Thyroid gland (tissue), 4 donors: ENCODE measurements at places on chromosomes 1 and 21. TPM values are rescaled to one million over a fixed set of nuclear protein-coding genes. Genes with fewer than 3 reads are reported as not detected.

ELAVL4 gene
- total RNA-seq: not detected

KCNT2 gene
- 18.5 TPM for total RNA-seq

FCAMR gene
- not detected for total RNA-seq

SH3BP5L gene
- total RNA-seq: 30.3 TPM

CHIT1 gene
- total RNA-seq: 1.2 TPM

IFFO2 gene
- 11.3 TPM for total RNA-seq

SLC2A5 gene
- total RNA-seq: 0.81 TPM

DNAI4 gene
- total RNA-seq: 26.0 TPM

RNF115 gene
- 33.9 TPM for total RNA-seq

EBNA1BP2 gene
- 64.4 TPM for total RNA-seq

ACKR1 gene
- total RNA-seq: 33.3 TPM

MAP3K7CL gene
- 4.1 TPM for total RNA-seq

RRP1 gene
- total RNA-seq: 11.0 TPM

ASCL5 gene
- total RNA-seq: not detected

PGLYRP4 gene
- not detected for total RNA-seq

TDRD10 gene
- total RNA-seq: 8.9 TPM

EFNA1 gene
- 56.1 TPM for total RNA-seq

GBP5 gene
- total RNA-seq: 1.0 TPM

PTPRC gene
- total RNA-seq: 19.2 TPM

CRYBG2 gene
- total RNA-seq: not detected

AQP10 gene
- total RNA-seq: not detected

TIE1 gene
- 30.6 TPM for total RNA-seq

DENND1B gene
- total RNA-seq: 25.1 TPM

GCSAML gene
- total RNA-seq: not detected

NBPF4 gene
- total RNA-seq: not detected

NUAK2 gene
- total RNA-seq: 16.8 TPM

EXTL1 gene
- total RNA-seq: 0.13 TPM

GBP7 gene
- total RNA-seq: not detected

STYXL2 gene
- not detected for total RNA-seq

FCGR2B gene
- 4.1 TPM for total RNA-seq

DDOST gene
- total RNA-seq: 214 TPM

CYP4B1 gene
- 58.3 TPM for total RNA-seq

KIF2C gene
- 1.2 TPM for total RNA-seq

TNFRSF8 gene
- not detected for total RNA-seq

SH3BGR gene
- 8.0 TPM for total RNA-seq

ACTL8 gene
- not detected for total RNA-seq

MROH7 gene
- total RNA-seq: 22.0 TPM

LIPI gene
- not detected for total RNA-seq

PCAT6 gene
- total RNA-seq: not detected

CLCNKA gene
- 3.9 TPM for total RNA-seq

WDR4 gene
- 8.1 TPM for total RNA-seq

SPRR2G gene
- not detected for total RNA-seq

ERRFI1 gene
- total RNA-seq: 69.9 TPM

OPTC gene
- not detected for total RNA-seq

SRGAP2 gene
- 27.2 TPM for total RNA-seq

LY9 gene
- total RNA-seq: 0.33 TPM

CD1E gene
- total RNA-seq: not detected

MFAP2 gene
- total RNA-seq: 12.1 TPM

KCNE2 gene
- total RNA-seq: not detected

CFH gene
- total RNA-seq: 422 TPM

S100B gene
- total RNA-seq: not detected
